ENCODE measurements at places on chromosomes 6 and 20.

DNA sequence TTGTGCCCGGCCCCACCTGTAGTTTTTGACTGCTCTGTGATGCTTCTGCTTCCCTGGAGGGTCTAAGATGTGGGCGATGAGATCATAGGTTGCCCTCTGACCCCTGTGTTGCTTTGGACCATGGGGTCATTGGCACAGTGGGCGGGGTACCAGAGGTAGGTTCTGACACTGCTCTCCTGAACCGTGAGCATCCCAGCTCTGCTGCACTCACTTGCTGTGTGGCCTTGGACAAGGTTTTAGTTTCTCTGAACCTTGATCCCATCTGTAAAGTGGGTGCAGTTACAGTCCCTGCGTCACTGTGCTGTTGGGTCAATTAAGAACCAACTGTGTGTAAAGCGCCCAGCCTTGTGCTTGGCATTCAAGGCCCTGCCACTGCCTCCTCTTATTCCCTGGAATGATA is 30.9 kb downstream of the SRC start:
- H3K27ac ChIP-seq: no peak overlapping the region
- no peak for DNase-seq
- no peaks in the 10 kb centered on the region for H3K36me3 ChIP-seq
- peaks cover 6% of the 10 kb centered on the region for H3K4me1 ChIP-seq
- no peak overlapping the region for H3K4me3 ChIP-seq

GRCh38 chr6:93124006-93124632 is 295.2 kb downstream of the EPHA7 start:
- no peak overlapping the region for H3K4me3 ChIP-seq
- no peak for DNase-seq
- H3K4me1 ChIP-seq: no peaks in the 10 kb centered on the region
- H3K27ac ChIP-seq: no peak overlapping the region

DNA sequence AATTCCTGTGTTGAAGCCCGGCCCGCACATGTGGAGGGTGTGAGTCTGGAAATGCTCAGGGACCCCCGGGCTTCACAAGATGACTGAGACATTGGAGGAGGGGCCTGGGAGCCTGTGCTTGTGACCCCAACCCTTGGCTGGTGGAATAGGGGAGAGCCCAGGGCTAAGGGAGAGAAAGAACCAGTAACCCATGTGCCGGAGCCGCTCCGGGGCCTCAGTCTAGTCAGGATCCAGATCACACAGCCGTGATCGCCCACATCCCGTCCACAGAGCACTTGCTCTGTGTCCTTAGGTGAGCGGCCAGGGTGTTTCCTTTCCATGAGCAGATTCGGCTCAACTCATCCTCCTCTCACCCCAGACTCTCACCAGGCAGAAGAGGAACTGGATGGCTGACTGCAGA is 152.3 kb upstream of the RPS6KA2 start:
- H3K36me3 ChIP-seq: no peaks in the 10 kb centered on the region
- no peak for DNase-seq
- no peak overlapping the region for H3K4me3 ChIP-seq

DNA sequence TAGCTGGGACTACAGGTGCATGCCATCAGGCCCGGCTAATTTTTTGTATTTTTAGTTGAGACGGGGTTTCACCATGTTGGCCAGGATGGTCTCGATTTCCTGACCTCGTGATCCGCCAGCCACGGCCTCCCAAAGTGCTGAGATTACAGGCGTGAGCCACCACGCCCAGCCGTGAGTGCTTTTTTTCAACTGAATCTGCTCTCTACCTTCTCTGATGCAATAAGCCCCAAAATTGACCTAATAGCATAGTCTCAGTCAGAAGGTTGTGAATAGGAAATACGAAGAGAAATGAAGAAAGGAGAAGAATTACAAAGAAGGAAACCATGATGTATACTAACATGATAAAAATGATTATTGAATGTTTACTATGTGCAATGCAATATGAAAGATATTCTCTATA is 33.2 kb downstream of the BEND6 start:
- no peaks in the 10 kb centered on the region for H3K4me1 ChIP-seq
- peaks cover 3% of the 10 kb centered on the region for H3K27me3 ChIP-seq
- no peak overlapping the region for H3K4me3 ChIP-seq
- DNase-seq: no peak
- H3K36me3 ChIP-seq: no peaks in the 10 kb centered on the region

DNA sequence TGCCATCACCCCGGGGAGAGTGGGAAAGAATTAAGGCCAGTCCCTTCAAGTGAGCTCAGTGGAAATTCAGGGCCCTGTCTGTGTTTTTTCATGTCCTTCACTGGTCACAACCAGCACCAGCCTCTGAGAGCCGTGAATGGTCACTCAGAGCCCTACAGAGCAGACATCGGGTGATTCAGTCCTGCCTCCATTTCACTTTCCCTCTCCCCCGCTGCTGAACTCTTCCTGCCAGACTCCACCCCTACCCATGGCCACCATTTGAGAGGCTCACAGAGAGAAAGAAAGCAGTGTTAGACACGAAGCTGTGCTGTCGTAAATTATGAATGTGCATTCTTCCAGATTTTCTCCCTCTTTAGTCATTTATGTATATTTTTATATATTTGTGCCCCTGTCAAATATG is 5.4 kb downstream of the R3HDML start:
- no peaks in the 10 kb centered on the region for H3K4me1 ChIP-seq
- H3K27ac ChIP-seq: no peak overlapping the region
- no peaks in the 10 kb centered on the region for H3K36me3 ChIP-seq
- DNase-seq: no peak
- H3K4me3 ChIP-seq: no peak overlapping the region
- H3K27me3 ChIP-seq: peaks cover 4% of the 10 kb centered on the region

All from suprapubic skin (tissue), 4 donors.